Hepatocyte (in vitro differentiated cells): ENCODE measurements at places on chromosomes 6 and 20.

- no peak for DNase-seq
Observed at GRCh38 chr6:142669471-142670351, 275.3 kb downstream of the HIVEP2 start.

DNA sequence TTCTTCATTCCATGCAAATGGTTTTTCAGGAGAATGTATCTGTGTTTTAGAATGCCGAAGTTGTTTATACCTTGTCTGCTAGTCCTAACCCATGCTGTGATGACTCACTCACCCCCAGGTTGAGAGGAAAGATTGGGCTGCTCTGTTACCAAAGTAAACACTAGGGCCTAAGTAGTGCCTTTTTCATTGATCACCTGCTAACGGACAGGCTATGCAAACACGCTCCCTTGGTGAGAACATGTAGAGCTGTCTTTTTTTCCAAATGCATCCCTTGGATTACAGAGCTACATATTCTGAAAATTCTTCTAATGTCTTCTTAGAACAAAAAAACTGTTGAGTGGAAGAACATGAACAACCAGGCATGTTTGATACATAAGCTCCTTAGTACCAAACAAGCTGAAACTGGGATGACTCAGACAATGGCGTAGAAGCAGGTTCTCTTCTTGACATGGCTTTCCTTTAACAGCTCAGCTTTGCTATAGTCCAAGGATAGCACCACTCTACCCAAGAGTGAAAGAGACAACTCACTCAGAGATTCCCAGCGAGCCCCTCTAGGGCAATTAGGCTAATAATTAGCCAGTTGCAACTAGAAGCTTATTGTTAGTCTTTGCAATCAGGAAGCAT is 20.5 kb downstream of the PERP start:
- DNase-seq = peak; percentile 66

DNA sequence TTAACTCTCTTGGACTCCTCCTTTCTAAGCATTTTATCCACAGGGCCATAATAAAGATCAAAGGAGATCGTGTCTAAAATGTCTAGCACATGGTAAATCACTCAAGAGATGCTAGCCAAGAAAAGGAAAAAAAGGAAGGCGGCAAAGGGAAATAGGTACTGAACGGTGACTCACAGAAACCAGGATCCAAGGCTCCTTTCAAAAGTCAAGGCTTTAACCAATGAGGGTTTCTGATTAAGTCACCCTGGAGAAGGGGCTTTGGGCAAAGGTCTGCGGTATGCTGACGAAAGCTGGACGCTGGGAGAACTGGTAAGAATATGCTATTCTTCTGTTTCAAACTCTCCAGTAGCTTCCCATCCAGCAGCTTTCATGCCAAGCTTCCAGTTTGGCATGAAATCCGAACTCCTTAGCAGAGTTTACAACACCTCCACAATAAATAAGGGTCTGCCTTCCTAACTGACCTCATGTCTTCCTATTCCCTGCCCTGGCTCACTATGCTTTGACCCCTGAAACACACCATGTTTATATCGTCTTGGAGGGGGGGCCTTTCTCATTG is 1.0 kb downstream of the TOMM34 start:
- DNase-seq = peak; percentile 39

DNA sequence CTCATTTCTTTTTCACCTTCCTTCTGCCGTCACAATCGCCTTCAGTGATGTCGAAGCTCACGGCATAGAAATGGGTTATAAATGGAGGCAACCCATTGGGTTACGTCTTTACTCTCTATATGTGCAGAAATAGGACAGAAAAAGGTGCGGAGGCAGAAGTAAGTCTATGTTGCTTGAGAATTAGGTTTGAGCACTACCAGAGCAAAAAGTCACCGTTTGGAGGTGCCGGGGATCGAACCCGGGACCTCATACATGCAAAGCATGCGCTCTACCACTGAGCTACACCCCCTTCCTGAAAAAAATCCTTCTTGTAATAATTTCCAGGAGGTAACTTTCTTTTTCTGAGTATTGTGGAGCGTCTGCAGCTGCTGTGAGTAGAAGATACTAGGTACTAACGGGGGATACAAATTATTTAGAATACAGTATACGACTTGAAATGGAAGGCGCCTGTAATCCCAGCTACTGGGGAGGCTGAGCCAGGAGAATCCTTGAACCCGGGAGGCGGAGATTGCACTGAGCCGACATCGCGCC is 134.2 kb downstream of the TRIM27 start:
- peak; percentile 53 for DNase-seq

GRCh38 chr6:74931558-74931957 is 274.3 kb downstream of the COL12A1 start:
- no peak for DNase-seq

DNA sequence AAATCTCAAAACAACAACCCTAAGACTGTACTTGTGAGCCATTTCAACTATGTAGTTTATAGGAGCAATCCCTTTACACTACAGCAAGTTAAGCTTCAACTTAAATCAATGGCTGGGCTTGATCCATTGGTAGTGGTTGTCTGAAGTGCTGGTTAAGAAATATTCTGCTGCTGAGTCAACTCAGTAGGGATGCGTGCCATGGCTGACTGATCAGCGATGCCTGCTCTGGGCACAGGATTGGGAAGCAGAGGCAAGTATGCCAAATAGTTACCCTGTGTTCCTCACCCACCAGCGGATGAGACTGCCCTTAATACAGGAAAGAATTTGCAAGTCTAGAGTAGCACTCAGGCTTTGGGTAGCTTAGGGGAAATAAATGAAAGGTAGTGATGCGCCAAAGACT is 41.5 kb downstream of the GCM1 start:
- no peak for DNase-seq

- DNase-seq = peak; percentile 13
Observed at GRCh38 chr20:46400828-46401477, 5.5 kb downstream of the ELMO2 start.

DNA sequence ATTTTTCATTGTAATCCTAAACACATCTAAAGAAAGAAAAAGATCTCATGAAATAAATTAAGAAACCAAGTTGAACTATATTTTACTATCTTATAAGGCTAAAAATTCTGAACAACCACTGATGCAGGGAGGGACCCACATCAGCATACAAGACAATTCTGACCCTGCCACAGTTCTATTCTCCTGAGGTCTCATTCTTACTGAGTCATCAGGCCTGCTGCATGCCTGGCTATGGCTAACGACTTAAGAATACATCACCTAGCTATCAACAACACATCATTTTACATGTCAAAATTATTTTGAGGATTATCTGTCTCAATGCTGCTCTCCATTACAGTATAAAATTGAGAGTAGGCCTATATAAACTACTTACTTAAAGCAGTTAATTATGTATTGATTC is 52.9 kb downstream of the FBXL4 start:
- no peak for DNase-seq

DNA sequence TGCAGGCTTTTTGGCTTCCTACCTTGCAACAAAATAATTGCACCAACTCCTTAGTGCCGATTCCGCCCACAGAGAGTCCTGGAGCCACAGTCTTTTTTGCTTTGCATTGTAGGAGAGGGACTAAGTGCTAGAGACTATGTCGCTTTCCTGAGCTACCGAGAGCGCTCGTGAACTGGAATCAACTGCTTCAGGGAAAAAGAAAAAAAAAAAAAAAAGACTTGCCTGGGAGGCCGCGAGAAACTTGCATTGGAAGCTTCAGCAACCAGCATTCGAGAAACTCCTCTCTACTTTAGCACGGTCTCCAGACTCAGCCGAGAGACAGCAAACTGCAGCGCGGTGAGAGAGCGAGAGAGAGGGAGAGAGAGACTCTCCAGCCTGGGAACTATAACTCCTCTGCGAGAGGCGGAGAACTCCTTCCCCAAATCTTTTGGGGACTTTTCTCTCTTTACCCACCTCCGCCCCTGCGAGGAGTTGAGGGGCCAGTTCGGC is 420 bp downstream of the SOX4 start:
- peak; percentile 57 for DNase-seq

GRCh38 chr6:159456349-159456748 is 236.7 kb downstream of the SOD2 start:
- DNase-seq = no peak

DNA sequence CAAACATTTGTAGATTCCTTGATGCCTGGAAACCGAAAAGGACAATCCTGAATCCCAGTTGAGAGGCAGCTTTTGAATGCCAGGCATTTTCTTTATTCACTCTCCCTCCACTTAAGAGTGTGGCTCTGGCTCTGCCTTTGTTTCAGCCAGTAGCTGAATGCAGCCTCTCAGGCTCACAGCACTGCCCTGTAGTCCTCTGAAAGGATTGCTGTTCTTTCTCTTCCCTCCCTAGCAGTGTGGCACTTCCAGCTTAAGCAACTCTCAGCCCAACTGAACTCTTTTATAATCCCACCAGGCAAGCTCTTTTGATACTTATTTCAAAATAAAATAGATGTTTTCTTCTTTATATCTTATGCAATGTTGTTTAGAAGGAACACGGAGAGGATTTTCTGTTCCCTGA is 415.6 kb downstream of the GJA1 start:
- peak; percentile 56 for DNase-seq

DNA sequence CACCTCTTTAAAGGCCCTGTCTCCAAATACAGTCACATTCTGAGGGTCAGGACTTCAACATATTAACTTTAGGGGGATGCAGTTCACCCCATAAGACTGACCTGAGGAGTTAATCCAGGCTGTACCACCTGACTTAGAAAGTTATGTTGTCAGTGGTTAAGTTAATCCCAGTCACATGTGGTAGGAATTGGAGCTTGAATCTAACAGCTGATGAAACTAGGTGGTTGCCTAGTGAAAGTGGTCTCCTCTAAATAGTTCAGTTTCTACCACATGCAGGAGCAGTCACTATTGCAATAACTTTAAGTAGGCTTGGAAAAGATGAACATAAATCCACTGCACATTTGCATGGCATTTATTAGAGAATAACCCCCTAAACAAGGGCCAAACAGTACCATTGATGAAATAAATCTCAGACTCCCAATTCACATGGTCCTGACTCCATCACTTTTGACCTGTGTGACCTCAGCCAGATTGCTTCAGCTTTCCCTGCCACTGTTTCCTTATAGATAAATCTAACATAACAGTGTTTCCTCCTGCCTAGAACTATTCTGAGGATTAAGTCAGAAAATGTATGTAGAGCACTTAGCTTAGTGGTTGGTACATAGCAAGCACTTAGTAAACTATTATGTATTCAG is 20.1 kb downstream of the SAMD5 start:
- no peak for DNase-seq

DNA sequence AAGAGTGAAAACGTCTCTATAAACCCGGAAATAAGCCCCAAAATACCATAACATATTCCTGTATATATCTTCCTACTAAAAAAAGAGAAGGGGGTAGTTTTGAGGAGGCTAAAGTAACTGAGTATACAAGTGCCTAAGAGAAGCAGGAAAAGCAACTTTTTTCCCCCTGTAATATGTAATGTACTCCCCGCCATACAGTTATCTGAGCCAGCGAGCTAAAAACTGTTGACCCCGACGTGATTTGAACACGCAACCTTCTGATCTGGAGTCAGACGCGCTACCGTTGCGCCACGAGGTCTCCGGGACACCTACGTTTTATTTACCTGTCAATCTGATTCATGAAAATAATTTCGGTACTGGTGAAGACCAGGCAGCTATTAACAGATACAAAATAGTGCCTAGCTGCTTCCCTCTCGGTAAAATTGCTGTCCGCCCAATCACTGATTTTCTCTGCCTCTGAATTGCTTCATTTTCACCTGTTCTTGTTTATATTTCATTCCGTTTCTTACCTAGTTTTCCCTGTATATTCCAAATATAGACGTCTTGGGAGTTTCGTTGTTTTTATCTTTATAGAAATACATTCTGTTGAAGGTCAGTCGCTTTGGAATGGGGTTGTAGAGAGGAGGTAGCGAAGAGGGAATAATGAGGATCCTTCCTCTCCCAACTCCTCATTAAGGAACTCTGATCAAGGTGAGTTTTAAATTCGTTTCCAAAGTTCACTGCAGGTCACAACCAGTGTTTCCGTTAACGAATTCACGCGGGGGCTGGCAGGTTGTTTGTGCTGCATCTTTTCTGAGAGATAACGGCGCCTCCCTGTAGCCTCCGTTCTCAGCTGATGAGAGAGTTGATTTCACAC is 33.6 kb upstream of the BTN3A2 start:
- DNase-seq = peak; percentile 46

DNA sequence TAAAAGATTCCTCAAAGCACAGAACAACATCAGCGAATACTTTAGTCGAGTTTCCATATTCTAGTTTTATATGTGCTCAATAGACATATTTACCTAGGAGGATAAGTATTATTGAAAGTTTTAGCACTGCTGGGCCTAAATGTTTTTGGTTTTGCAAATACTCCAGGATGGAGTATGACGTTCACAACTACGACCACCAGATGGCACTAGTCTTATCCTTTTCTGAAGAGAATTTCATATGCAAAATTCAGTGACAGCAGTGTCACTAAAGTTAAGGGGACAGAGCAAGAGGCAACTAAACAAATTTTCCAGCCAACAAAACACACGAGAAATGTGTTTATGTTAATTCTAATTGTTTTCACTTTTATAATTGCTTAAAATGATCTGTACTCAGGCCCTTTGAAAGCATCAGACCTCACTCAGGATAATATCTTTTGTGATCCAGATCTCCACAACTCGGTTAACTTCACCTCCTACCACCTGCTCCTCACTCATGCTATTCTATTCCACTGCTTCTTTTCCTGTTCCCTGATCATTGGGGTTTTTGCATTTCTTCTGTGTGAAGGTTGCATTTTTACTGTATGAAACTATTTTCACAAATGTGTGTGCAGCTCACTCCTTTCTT is 220.8 kb downstream of the TRDN start:
- DNase-seq = peak; percentile 80

- DNase-seq = no peak
Observed at GRCh38 chr6:159557031-159557430, 136.0 kb downstream of the SOD2 start.

DNA sequence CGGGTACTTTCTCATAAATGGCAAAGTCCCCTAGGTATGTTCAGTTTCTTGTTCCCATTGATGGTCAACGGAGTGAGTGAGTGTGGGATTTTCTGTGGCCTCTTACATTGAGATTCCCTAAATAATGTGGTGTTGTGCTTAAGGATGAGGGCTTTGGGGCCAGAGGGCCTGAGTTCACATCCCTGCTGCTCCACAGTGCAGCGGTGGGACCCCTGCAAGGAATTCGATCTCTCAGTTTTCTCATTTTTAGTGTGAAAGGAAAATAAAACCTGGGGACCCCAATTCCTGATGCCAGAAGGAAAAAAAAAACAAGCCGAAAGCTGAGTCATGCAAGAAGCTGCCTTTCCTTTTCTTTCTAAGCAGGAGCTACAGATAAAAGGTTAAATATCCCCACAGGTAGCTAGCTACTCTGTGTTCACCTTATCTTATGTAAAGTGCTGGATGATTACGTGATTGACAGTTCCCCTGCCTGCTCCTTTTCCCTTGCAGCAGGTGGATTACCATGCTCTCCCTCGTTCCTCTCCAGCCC is 120.2 kb upstream of the CLDN20 start:
- no peak for DNase-seq

DNA sequence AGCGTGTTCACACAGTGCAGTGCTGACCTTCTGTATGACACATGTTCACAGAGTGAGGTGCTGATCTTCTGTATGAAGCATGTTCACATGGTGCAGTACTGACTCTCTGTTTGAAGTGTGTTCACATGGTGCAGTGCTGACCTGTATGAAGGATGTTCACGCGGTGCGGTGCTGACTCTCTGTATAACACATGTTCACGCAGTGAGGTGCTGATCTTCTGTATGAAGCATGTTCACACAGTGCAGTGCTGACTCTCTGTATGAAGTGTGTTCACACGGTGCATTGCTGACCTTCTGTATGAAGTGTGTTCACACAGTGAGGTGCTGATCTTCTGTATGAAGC is 10.8 kb upstream of the SERPINB1 start:
- no peak for DNase-seq

GRCh38 chr20:38242848-38243708 is 17.5 kb downstream of the KIAA1755 start:
- DNase-seq = no peak
